ENCODE measurements at places on chromosomes 6 and 20. TPM values are rescaled to one million over a fixed set of nuclear protein-coding genes. Genes with fewer than 3 reads are reported as not detected.
A peak's percentile ranks its signal among the peaks of the same experiment; 100 is the strongest.

- DNase-seq, result no peak
Observed at GRCh38 chr20:1912053-1912452, 16.8 kb downstream of the SIRPA start.

Gene ROMO1
- total RNA-seq, result 96.8 TPM

Gene LPA
- total RNA-seq, result 0.10 TPM

- no peak for DNase-seq
Observed at GRCh38 chr6:72559555-72559954, 62.3 kb upstream of the KCNQ5 start.

DNA sequence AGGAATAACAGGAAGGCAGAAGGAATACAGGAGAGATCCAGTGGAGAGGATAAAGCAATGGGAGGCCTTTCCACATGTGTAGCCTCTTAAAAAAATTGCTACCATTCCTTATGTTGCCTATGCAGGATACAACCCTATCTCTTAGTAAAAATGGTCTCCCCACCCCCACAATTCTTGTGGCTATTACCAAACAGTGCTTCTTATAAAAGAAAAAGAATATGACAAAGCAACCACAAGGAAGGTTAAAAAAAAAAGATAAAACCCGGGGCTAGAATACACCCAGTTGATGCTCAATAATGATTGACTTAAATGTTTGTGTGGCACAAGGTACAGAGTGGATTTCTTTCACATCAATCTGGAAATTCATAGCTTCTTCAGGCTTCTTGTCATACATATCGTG, 250.9 kb downstream of the HIVEP2 start:
- no peak for DNase-seq

DNA sequence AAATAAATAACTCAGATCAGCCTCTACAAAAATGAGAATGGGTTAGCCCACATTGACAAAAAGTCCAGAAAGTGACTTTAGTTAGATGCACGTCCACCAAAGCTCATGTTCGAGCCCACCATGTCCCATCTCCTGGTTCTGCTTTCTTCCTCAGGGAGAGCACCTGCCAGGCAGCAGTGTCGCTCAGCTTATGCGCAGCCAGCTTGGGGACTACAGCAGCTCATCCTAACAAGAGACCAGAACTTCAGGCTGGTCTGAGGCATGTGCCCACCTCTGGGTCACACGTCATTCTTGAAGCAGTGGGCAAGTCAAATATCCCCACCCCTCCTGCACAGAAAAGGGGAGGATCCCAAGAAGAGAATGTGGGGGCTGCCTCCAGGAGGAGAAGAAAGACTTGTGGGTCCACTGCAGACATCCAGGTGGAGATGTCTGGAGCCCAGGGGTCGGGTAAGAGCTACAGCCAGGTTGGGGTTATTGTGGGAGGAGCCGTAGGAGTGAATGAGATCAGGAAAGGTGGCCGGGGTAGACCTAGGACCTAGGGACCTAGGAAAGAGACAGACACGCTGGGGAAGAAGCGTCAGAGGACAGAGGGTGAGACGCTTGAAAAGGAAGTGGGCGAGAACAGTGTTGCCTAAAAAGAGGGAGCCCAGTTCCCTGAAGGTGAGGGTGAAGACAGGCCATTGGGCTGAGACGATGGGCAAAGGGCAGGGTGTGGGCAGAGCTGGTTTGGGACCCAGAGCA, 52.5 kb downstream of the SSR1 start:
- DNase-seq, result no peak

Gene APCDD1L
- total RNA-seq, result 5.1 TPM

GRCh38 chr6:25537349-25538018, 114.5 kb upstream of the SCGN start:
- no peak for DNase-seq

DNA sequence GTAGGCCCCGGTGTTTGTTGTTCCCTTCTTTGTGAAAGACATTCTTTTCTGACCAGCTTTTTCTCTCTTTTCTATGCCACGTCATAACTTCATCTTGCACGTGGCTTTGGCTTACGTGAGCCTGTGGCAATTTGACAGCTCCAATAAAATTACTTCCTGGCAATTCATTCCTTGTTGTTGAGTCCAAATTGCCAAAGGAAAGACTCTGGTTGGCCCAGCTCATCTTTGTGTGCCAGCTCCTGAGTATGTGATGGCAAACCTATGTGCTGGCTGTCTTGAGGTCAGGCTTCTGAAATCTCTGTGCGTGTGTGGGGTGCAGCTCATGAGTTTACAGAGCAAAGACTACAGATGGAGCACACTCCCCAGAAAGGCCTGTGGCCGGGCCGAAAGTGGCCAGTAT, 272.5 kb upstream of the SGK1 start:
- DNase-seq, result no peak

DNA sequence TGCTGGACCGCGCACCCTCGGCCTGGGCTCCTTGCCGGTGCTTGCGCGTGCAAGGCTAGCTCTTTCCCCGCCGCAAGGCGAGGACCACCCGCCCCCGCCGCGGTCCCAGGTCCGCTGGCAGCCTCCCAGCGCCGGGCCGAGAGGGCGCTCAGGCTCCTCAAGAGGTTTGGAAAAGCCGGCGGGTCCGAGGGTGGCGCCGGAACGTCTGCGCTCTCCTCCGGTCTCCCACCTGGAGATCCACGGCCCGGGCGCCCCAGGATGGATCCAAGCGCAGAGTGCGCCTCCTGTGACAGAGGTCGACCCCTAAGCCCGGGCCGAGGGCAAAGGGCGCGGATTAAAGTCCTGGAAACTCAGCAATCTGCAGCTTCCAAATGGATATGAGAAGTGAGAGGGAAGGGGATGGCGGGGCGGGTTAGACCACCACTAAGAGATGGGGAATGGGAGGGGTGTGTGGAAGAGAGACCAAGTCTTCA, 575 bp upstream of the MICAL1 start:
- no peak for DNase-seq

GRCh38 chr20:4748847-4749246, 27.1 kb downstream of the PRND start:
- DNase-seq, result no peak

Gene SLC22A7
- not detected for total RNA-seq

GRCh38 chr20:64155258-64156135, 8.8 kb upstream of the MYT1 start:
- no peak for DNase-seq

Gene SLC22A3
- 41.6 TPM for total RNA-seq

Gene PLN
- total RNA-seq, result 24.5 TPM

- no peak for DNase-seq
Observed at GRCh38 chr6:88519301-88520016, 353.3 kb upstream of the CNR1 start.

- no peak for DNase-seq
Observed at GRCh38 chr6:108640104-108640503, 79.4 kb downstream of the FOXO3 start.

DNA sequence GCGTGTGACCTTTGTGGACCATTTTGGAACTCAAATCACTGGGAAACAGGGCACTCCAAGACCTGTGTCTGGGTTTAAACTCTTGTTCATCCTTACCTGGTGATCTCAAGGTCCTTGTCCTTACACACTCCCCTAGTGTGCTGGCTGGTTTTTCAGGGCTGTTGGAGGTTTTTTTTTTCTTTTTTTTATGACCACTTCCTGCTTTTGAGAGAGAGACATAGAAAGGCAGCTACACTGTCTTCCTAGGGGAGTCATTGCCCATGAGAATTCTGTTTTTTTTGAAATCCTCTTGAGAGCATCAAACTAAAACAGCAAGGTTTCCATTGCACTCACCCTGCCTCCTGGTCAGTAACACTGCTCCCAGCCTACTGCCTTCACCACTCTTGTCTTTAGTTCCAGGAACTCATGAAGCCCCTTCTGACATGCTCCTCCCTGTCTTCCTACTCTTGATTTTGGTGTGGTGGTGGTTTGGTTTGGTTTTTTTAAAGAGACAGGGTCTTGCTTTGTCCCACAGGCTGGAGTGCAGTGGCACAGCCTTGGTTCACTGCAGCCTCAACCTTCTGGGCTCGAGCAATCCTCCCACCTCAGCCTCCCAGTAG, 28.6 kb downstream of the PRPH2 start:
- no peak for DNase-seq

GRCh38 chr6:163166507-163166906, 248.0 kb upstream of the QKI start:
- no peak for DNase-seq

GRCh38 chr20:37895166-37895565, 7.8 kb upstream of the VSTM2L start:
- no peak for DNase-seq

Gene COL9A3
- total RNA-seq, result 28.1 TPM

DNA sequence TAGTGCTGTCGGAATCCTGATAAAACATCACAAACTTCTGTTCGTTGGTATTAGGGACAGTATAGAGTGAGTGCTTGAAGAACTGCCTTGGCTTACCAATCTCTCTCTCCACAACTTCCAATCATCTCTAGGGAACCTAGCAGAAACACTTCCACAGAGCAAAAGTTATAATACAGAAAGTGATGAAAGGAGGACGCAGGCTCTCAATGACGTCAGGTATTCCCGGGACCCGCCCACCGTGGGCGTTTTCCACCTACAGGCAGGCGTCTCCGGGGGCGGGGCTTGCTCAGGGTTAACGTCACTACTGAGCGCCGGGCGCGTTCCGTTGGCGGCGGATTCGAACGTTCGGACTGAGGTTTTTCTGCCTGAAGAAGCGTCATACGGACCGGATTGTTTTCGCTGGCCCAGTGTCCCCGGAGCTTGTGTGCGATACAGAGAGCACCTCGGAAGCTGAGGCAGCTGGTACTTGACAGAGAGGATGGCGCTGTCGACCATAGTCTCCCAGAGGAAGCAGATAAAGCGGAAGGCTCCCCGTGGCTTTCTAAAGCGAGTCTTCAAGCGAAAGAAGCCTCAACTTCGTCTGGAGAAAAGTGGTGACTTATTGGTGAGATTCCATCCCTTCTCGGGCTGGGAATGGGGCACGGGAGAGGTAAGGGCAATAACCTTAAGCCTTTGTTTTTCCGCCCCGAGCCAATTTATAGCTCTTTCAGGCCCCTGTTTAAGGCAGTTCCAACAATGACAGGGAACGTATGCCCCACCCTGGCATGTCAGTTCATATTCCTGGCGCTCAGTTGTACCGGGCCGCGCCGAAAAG, at the start of gene CENPW:
CENPW (plus strand) TSS at position 320 of the 814 bp plus-strand sequence; CDS start at position 479, 159 bp downstream.
- DNase-seq, result peak; percentile 94

DNA sequence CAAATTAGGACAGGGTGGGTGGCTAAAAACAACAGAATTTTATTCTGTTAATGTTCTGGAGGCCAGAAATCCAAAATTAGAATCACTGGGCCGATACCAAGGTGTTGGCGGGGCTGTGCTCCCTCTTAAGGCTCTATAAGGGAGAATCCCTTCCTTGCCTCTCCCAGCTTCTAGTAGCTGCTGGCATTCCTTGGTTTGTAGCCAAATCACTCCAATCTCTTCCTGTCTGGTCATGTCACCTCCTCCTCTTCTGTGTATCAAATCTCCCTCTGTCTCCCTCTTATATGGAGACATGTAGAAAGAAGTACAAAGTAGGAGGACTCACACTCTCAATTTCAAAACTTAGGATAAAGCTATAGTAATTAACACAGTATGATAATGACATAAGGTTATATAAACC, 102.9 kb upstream of the SIRPA start:
- DNase-seq, result no peak

DNA sequence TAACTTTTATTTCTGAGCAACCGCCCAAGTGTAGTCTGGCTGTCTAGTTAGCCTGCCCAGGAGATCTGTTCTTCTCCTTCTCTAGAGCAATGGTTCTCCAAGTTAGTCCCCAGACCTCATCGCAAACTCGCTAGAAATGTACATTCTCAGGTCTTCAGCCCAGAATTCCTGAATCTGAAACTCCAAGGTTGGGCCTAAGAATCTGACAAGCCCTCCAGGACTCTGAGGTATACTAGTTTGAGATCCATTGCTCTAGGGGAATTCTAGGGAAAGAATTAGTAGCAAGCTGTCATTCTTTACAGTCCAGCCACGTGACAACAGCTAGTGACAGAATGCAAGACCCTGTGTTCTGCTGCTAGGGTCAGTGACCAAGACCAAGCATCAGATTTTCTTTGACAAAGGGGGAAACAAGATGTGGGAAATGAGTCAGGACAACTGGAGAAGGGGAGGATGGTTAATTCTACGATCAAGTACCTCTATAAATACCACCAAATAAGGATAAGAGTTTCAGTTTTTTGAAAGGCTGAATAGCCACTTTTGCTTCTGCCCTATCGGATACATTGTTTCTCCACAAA, 5.8 kb downstream of the UBE2V1 start:
- DNase-seq, result no peak

Gene MYCT1
- 26.0 TPM for total RNA-seq

- DNase-seq, result peak; percentile 39
Observed at GRCh38 chr6:125957845-125958244, 1.3 kb downstream of the HINT3 start.

DNA sequence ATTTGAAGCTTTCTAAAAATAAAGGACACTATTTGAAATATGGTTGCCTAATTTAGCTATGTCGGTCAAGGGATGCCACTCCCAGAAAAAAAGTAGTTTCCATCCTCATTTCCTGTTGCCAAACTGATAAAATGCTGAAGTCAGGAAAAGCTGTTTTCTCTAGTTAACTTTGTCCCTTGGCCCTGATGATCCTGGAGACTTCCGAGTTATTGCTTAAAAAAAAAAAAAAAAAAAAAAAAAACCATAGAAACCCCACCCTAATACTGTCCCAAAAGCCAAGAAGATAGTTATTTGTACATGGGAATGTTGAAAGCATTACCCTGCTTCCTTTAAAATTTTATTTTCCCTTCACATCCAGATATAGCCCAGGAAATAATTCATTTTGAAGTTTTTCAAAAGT, 236.7 kb downstream of the SOD2 start:
- DNase-seq, result no peak

Gene OPRM1
- 0.92 TPM for total RNA-seq

GRCh38 chr6:31356946-31357466, at the start of gene HLA-B:
Gene HLA-B (minus strand): TSS chr6:31357179. CDS start chr6:31357158, 21 bp downstream.
- peak; percentile 88 for DNase-seq

GRCh38 chr6:100103194-100103593, 109.2 kb upstream of the MCHR2 start:
- no peak for DNase-seq

DNA sequence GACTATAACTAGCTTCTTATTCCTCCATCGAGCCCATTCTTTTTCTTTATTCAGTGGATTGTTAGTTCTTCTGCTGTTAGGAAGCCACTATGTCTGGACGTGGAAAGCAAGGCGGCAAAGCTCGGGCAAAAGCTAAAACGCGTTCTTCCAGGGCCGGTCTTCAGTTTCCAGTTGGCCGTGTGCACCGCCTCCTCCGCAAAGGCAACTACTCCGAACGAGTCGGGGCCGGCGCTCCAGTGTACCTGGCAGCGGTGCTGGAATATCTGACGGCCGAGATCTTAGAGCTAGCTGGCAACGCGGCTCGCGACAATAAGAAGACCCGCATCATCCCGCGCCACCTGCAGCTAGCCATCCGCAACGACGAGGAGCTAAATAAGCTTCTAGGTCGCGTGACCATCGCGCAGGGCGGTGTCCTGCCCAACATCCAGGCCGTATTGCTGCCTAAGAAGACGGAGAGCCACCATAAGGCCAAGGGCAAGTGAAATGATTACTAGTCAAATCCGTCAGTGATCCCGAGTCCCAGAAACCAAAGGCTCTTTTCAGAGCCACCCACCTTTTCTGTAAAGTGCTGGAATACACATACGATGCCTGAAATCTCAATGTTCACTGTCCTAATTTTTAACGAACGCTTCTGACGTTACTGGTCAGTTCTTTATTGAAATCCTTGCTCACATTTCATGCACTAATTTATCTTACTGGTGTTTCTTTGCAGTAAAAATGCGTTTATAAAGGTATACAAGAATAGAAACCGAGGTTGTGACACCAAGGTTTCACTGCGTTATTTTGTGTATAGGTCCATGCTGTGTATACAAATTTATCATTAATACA, 129.9 kb downstream of the HFE start:
- peak; percentile 94 for DNase-seq

GRCh38 chr20:9054176-9054575, 14.7 kb upstream of the PLCB4 start:
- no peak for DNase-seq

GRCh38 chr20:11686820-11687543, 230.7 kb upstream of the BTBD3 start:
- peak; percentile 67 for DNase-seq
